CD4-positive, alpha-beta T cell treated with Interleukin-15 for 4 hours (primary cell): ENCODE measurements at places on chromosomes 6 and 20.

DNA sequence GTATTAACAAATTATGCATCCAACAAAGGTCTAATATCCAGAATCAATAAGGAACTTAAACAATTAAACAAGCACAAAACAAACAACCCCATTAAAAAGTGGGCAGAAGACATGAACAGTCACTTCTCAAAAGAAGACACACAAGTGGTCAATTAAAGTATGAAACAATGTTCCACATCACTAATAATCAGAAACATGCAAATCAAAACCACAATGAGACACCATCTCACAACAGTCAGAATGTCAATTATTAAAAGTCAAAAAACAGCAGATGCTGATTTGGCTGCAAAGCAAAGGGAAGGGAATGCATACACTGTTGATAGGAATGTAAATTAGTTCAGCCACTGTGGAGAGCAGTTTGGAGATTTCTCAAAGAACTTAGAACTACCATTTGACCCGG, 129.3 kb downstream of the PFDN4 start:
- no peak for DNase-seq

- DNase-seq: no peak
Measured at GRCh38 chr6:134341999-134342567, 24.2 kb upstream of the SGK1 start.

GRCh38 chr6:42417641-42418112, 34.0 kb downstream of the TRERF1 start:
- DNase-seq: peak; percentile 86

DNA sequence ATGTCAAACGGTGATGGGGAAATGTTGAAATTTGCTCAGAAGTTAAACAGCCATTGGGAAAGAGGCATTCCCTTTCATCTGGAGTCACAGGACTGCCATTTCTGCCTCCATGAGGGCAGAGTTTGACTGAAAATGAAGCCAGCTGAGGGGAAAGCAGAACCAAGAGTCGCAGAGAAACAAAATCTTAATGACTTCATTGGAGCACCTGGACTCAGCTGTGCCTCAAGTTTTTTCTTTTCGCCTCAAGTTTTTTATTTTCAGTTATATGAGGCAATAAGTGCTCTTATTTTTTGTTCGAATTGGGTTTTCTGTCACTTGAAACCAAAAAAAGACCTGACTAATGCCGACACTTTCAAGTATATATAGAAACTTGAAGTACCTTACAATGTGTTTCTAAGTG, 161.3 kb downstream of the PKHD1 start:
- no peak for DNase-seq

DNA sequence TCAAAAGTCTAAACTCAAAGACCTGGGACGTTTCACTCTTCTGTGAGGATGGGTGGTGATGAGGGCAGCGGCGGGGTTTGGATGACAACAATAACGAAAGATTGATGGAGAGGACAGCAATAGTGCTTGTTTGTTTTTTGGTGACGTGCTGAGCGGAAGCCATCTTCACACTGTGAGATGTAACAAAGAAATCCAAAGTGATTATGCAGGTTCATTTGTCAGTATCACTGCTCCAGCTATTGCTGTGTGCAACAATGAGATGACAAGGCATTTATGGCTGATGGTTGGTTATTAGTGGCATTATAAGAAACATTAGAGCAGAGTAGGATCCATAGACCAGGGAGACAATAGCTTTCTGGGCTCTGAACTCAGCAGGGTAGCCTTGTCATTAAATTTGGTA, 306.7 kb downstream of the RNF144B start:
- no peak for DNase-seq

DNA sequence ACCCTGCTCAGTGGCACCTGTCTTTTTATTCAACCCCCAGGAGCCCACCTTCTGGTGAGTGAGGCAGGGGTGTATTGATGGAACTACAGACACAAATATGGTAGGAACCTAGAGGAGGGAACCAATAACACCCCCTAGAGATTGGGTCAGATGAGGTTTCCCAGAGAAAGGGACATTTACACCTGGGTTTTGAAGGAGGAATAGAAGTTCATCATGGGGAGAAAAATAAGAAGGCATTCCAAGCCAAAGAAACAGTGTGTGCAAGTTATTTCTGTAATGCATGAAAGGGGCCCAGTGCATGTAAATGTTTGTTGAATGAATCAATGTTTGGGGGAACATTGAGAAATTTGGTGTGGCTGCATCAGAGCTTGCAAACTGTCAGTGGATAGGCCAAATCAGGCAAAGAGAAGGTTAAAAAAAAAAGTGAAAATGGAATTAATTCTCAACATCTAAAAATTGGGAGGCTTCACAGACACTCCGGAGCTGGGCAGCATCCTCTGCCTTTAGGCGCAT, 11.1 kb upstream of the KIAA1755 start:
- no peak for DNase-seq
